Suppressor macrophage treated with lipopolysaccharide for 1 hour (primary cell): ENCODE measurements at places on chromosomes 1 and 21.

DNA sequence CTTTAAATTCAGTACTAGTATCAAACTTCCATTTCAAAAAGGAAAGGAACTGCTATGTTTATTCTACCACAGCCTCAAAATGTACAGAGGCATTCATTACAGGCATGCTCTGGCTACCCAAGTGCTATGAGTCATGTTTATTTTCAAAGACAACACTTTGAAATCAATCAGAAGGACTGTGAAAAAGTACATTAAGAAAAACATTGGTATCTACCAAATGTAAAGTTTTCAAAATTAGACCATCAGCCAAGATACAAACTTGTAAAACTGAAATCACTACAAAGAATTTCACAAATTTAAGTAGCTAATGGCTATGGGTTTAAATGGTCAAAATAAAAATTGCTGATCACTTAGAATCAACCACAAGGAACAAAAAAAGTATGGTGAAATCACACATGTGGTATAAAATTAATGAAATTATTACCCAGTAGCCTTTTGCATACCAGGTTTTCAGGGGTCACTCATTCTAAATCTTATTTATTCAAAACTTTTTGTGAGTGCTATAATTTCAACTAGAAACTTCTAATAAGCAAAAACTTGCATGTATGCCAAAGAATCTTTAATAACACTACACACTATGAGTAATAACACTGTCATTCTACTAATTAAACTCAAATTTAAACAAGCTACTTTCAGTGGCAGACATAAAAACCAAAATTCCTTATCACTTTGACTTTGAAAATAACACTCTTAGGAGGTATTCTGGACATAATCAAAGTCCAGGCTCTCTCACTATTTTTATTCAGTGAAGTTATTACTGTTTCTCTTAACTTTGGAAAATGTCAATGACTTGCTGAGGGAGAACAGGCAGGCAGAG, 49.2 kb downstream of the ENAH start:
- peak; percentile 10 for DNase-seq

DNA sequence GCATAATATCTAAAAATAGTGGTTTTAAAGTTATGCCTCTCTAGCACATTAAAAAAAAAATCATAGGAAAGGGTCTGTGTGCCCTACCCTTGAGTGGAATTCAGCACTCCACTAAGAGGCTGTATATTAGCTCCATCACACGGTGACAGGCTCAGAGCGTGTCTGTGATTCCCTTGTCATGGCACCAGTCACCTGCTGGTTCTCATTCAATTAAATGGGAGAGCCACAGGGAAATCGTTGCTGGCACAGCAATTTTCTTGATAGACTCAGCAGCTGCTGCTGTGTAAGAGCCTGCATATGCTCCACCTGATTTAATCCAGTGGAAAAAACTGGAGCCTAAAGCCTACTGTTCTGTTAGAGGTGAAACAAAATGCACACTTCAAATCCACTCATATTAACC, 9.5 kb downstream of the ATP6V1G3 start:
- no peak for DNase-seq

GRCh38 chr21:41610042-41610839, 102.3 kb upstream of the TMPRSS2 start:
- peak; percentile 80 for DNase-seq

- DNase-seq: peak; percentile 71
Measured at GRCh38 chr1:234666761-234667160, 56.8 kb upstream of the IRF2BP2 start.

GRCh38 chr1:41662765-41663437, 178.4 kb upstream of the EDN2 start:
- peak; percentile 99 for DNase-seq

DNA sequence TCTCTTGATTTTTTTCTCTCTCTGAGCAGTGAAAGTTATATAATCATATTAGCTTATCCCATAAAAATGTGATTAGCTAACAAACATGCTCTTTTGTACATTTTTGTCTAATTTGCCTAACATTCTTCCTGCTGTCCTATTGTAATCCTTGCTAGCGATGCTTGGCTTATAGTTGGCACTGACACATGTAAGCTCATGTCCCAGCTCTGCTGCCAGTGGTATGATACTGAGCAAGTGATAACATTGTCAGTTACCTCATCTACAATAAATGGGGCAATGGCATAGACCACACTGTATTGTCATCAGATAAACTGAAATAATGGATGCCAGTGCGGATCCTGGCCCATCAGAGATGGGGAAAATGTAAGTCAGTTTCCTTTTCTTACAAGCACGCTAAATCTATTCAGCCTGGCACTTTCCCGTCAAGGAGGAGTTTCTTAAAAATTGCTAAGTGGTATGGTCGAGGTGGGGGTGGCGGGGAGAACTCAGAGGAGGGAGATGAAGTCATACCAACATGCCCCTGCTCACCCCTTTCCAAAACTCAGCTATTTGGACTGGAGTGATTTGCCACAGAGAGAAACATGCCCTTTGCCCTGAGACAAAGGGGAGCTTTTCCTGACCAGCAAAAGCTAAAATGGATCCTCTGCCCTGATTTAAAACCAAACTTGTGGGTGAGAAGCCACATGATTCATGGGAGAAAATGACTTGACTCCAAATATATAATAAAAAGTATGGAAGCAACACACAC, 1.3 kb downstream of the FYB2 start:
- no peak for DNase-seq

DNA sequence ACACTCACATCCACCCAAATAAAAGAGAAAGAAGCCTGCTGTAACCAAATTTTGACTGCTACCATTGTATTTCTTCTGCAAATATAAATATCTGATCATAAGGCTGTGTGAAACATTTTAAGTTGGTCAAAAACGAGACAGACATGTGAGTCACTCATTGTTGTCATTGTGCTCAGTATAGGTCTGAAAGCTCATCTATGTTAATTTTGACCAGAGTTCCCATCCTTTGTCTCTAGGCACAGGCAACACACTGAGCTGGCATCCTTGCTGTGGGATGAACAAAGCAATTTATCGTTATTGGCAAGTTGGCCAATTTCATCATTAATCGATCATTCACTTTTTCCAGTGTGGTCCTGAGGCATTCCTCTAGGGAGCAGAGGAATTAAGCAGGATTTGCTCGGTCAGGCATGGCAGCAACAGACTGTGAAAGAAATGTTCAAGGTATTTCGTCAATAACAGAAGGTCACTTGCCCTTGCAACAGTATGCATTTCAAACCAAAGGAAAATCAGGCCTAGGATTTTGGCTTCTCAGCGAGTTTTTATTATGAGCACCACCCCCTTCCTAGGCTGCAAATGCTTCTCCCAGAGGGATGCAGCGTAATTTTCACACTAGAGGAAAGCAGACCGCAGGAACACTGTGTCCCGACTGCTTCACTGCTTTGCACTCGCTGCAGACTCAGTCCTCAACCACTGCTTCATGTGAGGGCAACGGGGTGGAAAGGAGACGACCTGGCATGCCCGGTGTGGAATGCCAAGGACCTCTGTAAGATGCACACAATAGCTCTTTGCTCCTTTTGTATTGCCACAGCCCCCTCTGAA, 87.9 kb upstream of the SMYD2 start:
- no peak for DNase-seq

GRCh38 chr1:82564333-82564732, 763.6 kb downstream of the ADGRL2 start:
- no peak for DNase-seq

- DNase-seq: peak; percentile 43
Measured at GRCh38 chr1:221801773-221802516, 60.1 kb upstream of the DUSP10 start.

DNA sequence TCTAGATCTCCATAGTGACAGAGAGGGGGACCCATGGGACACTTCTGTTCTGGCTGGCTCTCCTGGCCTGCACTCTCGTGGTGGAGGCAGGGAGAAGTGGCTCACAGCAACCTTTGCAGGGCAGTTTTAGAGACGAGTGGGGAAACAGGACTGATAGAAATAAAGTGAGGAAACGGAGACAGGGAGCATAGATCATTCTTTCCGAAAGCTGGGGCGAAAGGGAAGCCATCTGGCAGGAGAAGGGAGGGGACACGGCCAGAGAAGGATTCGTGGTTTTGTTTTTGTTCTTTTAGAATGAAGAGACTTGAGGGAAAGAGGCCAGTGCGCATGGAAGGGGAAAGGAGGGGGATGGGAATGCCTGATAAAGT, 3.5 kb downstream of the TIE1 start:
- no peak for DNase-seq

GRCh38 chr1:224298346-224299330, 31.3 kb downstream of the NVL start:
- no peak for DNase-seq

GRCh38 chr1:232952514-232953499, 2.4 kb downstream of the NTPCR start:
- peak; percentile 69 for DNase-seq

DNA sequence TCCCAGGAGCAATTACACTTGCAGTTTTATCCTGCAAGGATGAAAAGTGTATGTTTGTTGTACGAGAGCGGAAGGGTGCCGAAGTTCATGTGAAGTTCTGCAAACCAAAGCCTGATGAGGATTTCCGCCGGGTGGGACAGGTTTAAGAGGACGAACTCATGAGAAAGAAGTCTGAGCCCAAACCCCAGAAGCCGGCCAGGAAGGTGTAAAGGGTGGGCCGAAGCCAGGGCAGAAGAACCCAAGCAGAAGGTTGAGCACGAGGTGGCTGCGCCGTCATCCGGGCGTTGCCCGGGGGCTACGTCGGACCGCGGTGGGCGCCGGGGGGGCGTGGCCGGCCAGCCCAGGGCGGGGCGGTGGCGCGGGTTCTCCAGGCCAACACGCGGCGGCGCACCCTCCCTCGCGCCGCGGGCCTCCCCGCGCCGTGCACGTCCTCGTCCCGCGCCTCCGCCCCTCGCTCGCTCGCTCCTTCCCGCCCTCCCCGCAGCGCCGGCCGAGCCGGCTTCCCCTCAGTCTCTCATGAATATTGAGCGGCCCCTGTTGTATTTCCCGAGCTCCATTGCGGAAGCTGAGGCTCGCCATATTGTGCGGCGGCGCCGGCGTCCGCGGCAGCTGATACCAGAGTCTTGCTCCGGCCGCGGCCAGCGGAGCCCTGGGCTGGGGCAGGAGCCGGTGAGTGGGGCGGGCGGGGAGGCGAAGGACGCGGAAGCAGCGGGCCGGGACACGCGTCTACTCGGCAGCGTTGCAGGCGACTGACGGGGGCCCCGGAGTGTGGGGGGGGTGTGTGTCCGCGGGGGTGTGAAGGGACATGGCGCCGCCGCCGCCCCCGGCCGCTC, at the start of gene RNF2:
Gene RNF2 (plus strand): TSS at position 578 of the 833 bp plus-strand sequence. CDS start 41,996 bp downstream, outside the sequence.
- DNase-seq: peak; percentile 82

- DNase-seq: peak; percentile 89
Measured at GRCh38 chr1:110412576-110412975, 5.1 kb upstream of the LAMTOR5 start.

- peak; percentile 43 for DNase-seq
Measured at GRCh38 chr1:3673381-3674099, 21.2 kb downstream of the TP73 start.

GRCh38 chr1:9643351-9644256, 7.9 kb upstream of the PIK3CD start:
- peak; percentile 95 for DNase-seq

GRCh38 chr1:171313835-171314320, at the start of gene FMO4:
Gene FMO4, plus strand, starts transcription at chr1:171314183. Its CDS starts 5,643 bp downstream, at chr1:171319826.
- DNase-seq: peak; percentile 98

- peak; percentile 68 for DNase-seq
Measured at GRCh38 chr1:29332204-29332603, 95.9 kb downstream of the PTPRU start.

DNA sequence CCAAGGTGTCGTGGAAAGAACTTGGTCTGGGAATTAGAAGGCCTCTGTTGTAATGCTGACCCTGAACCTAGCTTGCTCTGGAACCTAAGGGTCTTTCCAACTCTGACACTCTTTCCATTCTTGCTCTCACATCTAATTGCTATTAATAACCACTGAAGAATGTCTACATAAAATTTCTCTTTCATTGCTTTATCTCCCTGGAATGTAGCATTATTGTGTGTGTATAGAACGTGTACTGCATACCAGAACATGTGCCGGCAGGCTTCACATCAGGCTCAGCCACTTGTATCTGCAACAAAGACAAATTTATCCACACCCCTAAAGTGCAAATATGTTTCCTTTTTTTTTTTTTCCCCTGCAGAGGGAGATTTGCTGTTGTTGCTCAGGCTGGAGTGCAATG, 13.9 kb upstream of the LAX1 start:
- DNase-seq: no peak

DNA sequence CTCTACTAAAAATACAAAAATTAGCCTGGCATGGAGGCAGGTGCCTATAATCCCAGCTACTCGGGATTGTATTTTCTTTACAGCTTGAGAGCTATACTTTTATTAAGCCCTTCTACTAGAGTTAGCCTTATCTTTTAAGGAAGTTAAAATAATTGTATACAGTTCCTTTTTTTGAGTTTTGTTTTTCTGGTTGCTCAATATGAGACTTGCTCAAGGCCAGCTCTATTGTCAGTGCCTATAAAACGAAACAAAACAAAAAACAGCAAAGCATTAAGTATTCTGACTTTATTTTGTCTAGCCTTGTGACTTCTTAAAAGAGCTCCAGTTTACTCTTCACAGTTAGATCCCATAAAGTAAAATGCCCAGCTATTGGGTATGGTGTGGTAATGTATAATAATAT, 17.2 kb downstream of the PKN2 start:
- peak; percentile 92 for DNase-seq

DNA sequence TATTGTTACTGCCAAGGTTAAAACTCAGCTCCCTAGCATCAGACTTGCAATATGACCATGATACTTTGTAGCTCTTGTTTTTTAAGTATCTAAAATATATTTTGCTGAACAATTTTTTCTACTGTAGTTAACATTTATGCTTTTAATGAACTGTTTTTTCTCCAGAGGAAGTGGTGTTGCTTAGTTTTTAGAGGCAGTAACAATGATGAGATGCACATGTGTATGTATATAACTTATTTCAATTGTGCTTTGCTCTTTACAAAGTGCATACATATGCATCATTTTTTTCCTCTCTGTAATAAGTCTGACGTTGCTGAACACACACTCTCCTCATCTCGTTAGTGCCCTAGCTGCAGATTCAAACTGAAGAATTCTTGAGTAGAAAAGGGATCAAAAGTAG, 418.8 kb downstream of the ZP4 start:
- no peak for DNase-seq
